ENCODE measurements at places on chromosomes 5 and 9.

GRCh38 chr5:20340126-20340525 is 352.1 kb upstream of the CDH18 start:
- DNase-seq = no peak

GRCh38 chr9:96345551-96345950 is 38.0 kb downstream of the SLC35D2 start:
- no peak for DNase-seq

- no peak for DNase-seq
Observed at GRCh38 chr5:178649580-178649979, 22.7 kb upstream of the CLK4 start.

GRCh38 chr5:142784401-142784955 is 14.3 kb downstream of the ARHGAP26 start:
- no peak for DNase-seq

- no peak for DNase-seq
Observed at GRCh38 chr5:12861886-12862654, 957.8 kb upstream of the CTNND2 start.

DNA sequence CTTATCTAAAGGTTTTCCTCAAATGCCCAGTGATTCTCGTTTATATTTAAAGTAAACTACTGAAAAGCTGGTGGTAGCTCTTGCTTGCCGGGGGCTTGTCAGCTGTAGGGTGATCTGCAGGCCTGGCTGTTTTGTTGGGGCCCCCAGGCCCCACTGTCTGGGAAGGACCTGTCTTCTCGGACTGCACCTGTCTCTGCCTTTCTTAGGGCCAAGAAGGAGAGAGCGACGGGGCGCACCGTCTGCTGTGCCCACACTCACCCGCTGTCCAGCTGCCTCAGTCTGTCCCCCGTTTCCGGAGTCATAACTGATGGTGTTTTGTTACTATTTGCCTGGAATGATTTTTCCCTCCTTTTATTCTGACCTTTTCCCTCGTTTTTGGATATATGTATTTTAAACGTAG is 94.1 kb upstream of the CACNA1B start:
- DNase-seq = no peak

- no peak for DNase-seq
Observed at GRCh38 chr9:92242260-92243136, 51.0 kb downstream of the IARS1 start.

GRCh38 chr9:21837501-21837900 is 35.1 kb downstream of the MTAP start:
- no peak for DNase-seq

- DNase-seq = no peak
Observed at GRCh38 chr9:137705906-137706305, 87.1 kb downstream of the EHMT1 start.

DNA sequence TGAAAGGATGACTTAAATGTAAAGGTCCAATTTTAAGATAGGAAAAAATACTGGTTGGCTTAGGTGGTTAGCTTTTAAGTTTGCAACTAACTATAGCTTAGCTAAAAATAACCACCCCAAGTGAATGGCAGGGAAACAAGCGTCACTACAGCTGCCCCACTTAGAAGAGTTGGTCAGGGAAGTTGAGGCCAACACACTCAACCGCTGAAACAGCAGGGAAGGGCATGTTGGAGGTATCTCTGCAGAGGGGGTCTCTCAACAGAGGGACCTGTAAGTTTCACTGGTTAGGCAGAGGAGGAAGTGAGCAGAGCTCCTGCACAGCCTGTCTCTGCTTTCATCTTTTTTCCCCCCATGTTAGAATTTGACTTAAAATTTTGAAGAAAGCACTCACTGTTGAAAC is 75.3 kb downstream of the LHFPL2 start:
- DNase-seq = no peak

DNA sequence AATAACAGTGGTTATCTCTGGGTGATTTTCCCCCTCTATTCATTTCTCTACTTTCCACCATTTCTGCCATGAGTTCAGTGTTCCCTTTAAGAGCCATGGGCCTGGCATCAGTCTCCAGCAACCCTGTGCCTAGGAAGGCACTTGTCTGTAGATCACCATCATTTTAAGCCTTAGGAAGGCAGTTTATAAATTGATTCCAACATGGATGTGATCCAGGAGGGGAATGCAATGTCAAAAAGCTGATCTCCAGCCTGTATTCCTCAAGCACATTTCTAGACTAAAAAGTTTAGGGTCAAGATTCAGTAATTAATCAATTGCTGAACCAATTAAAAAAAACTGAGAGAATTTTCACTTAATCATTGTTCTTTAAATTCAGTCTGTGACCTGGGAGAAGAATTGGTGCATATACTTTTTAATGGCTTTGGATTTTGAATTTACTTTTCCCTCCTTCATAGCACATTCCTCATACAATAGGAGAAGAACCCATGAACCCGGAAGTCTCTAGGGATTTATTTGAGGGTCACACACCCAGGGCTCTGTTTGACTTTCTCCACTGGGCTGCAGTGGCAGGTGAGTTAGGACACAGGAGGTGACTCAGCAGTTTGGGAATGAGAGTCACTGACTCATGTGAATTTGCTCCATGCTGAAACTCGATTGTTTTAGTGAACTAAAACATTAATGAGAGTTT is 6.1 kb upstream of the ERMP1 start:
- DNase-seq = no peak

DNA sequence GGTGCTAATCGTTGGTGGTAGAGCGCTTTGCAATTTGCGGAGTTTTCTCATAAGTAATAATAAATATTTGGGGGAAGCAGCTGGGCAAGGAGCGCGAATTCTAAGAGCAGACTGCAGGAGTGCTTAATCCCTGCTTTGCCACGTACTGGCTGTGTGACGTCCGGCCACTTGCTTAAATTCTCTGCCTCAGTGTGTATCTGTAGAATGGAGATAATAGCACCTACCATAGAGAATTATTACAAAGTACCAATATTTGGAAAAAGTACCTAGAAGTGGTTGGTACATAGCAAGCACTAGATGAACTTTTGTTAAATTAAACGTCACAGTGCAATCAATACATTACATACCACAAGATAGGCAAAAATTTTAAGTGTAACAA is 598 bp upstream of the TMED7 start:
- no peak for DNase-seq

DNA sequence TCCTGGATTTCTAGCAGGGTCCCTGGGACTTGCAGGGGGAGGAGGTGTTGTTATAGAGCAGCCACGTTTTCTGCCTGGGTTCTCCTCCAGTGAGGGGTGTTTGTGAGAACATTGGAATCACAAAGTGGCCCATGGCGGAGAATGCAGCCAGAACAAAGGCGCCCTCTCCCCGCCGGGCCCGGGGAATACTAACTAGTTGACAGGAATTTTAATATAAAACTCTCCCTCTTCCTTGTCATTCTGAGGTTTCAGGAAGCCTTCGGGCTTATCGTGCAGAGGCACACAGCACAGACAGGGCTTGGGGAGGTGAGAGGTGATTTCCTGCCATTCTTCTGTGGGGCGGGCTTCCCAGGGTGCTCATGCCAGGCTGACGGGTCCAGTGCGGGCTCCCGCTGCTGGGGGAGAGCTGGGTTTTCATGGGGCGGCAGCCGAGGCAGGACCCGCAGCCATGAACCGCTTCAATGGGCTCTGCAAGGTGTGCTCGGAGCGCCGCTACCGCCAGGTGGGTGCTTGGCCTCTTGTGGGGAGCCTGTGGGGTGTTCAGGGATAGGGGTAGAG is 37.7 kb downstream of the RGS3 start:
- no peak for DNase-seq

GRCh38 chr9:5799314-5799713 is 33.6 kb downstream of the ERMP1 start:
- peak; percentile 7 for DNase-seq

DNA sequence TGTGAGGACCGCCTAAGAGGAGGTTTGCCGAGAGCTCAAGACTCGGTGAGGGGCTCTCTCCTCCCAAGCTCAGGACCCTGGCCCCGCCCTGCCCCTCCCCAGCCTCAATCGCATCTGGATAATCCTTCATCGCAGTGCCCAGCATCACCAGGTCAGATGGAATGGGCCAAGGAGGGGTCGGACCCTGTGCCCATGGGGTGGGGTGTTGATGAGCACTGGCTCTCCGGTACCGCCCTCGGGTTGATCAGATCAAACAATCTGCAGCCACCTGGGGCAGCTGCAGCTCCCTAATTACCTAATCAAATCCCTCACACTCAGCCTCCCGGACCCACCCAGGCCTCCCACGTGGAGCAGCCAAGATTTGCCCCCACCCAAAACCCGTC is 24.4 kb upstream of the TDRD7 start:
- DNase-seq = no peak

DNA sequence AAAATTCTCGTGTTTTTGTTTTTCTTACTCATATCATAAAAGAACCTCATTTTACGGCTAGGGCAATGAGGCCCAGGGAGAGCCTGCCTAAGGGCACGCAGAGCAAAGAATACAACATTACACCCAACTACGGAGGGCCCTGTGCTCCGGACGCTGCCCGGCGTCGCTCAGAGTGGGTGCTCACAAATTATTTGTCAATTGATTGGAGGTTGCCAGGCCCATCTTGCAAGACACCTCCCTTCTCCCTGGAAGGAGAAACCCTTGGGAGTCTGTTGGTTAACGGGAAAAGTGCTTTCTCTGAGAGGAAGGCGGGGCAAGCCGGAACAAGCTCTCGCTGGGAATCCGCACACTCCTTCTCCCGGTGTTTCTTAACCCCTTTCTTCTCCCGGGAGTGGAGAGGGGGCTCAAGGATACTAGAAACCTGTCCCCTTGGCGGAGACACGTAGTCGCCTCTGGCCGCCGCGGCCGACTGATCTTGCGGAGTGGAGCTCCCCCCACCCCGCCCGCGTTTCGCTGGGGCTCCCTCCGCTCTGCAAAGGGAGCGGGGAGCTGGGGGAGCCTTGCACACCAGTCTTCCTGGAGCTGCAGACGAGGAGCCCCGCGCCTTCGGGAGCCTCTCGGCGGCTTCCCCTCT is 599.3 kb upstream of the SGCD start:
- no peak for DNase-seq

DNA sequence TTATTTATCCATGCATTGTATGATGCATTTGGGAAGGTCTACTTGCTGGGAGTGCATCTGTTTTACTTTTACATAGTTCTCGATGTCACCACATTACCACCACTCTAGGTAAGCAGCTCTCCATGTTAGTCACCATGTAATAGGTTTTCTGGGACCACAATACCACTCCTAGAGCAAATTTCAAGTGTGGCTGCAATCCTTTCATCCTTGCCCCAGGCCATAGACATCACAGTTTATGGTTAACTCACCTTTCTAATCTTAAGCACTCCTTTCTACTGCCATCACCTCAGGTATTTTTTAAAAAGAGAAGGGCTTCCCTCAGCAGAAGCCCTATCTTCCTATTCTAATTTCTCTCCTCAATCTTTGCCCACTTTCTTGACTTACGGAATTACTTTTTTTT is 354.1 kb downstream of the PLK2 start:
- DNase-seq = no peak

GRCh38 chr5:61186634-61187033 is 24.4 kb upstream of the SMIM15 start:
- no peak for DNase-seq

DNA sequence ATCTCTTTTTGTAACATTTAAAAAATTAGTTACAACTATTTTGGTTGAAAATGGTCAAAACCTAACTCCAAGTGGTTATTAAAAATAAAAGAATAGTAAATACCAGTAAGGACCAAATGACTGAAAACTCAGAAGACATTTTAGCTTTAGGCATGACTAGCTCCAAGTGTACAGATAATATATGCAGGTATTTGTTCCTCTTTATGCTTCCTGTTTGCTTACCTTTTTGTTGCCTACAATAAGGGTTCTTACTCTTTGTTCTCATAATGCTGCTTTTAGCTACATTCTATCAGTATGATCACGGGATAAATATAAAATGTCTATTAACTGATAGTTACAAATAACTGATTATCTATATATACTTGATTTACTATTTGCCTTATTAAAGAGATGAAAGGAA is 259.6 kb downstream of the CDH12 start:
- DNase-seq = no peak

DNA sequence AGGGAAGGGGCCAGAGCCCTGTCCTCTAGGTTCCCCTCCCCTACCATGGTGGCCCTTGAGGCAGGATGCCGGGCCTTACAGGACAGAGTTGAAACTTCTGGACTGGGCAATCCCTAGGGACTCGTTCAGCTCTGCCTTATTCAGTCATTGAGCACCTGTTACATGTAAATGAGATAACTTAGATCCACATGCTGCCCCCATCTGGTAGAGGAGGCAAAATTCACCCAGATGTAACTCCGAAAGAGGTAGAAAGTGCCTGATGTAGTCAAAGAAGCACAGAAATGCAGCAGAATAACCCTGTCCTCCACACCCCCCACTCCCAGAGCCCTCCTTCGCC is 1.5 kb downstream of the GGTA1 start:
- DNase-seq = peak; percentile 44

DNA sequence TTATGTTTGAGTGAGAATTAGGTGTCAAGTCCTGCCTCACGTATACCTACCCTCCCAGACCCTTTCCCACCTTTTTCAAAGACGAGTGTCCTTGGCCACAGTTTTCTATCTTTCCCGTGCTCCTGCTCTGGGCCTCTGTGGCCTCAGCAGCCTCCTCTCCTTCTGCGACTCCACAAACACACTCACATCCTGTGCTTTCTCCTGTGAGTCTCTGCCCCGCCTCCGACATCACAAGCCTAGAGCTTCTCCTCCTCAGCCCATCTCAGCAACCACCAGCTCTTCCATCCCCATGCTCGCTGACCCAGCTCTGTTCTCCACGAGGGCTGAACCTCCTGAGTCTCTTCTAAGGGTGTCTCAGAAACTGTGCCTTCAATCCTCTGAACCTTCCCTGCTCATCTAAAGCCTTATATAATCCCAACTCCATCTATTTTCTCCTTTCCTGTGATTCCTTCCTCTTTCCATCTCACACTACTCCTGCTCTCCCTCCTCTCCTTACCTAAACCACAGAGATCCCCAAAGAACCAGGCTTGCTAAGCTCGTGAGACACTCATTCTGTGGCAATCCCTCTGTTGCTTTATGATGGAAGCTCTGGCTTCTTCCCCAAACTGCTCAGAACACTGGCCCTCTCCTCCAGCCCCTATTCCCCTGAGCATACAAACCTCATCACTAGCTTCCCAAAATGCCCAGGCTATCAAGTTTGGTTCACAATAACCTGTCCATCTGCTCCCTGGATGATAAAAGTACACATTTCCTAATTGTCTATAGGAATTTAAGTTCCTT is 55.2 kb downstream of the RASEF start:
- DNase-seq = no peak

- no peak for DNase-seq
Observed at GRCh38 chr9:5453673-5454072, 3.3 kb downstream of the CD274 start.

DNA sequence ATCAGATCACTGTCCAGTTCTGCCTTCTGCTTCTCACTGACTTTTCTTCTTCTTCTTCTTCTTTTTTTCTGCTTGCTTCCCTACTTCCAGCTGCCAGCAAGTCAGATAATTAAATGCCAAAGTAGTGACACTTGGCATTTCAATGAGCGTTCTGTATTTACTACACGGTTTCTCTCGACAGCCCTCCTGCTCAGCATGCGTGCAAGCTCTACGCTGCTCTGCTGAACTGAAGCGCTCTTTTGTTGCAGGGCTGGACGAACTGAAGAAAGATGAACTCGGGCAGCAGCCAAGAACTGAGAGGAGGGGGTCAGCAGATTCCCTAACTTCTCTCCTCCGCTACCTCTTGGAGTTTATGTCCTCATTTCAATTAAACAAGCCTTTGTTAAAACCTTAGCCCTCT is 319.1 kb downstream of the GLIS3 start:
- no peak for DNase-seq
